ENCODE measurements at places on chromosomes 1 and 21.

GRCh38 chr1:28927648-28928313, 13.4 kb downstream of the EPB41 start:
- no peak for DNase-seq

- no peak for DNase-seq
Measured at GRCh38 chr1:237041795-237042525, at the start of gene RYR2. Gene RYR2 (plus strand): TSS chr1:237042184. CDS start chr1:237042522, 338 bp downstream.

DNA sequence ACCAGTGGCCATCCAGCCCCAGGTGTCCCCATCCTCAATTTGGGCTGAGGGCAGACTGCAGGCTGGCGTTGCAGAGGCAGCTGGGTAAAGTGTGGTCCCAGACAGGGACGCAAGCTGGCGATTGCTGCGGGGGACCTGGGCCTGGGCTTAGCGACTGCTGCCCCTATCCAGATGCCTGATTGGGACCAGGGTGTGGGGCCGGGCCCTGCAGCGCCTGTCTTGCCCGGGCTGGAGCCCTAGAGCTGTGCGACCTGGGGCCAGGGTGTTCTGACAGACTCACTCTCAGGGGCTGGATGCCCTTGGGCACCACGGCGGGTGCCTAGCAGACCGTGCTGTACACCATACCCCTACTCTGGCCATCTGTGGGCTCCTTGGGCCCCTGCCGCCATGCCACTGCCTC, 16.2 kb upstream of the FAAP20 start:
- no peak for DNase-seq

- no peak for DNase-seq
Measured at GRCh38 chr1:184775329-184775728, 20.7 kb upstream of the EDEM3 start.

DNA sequence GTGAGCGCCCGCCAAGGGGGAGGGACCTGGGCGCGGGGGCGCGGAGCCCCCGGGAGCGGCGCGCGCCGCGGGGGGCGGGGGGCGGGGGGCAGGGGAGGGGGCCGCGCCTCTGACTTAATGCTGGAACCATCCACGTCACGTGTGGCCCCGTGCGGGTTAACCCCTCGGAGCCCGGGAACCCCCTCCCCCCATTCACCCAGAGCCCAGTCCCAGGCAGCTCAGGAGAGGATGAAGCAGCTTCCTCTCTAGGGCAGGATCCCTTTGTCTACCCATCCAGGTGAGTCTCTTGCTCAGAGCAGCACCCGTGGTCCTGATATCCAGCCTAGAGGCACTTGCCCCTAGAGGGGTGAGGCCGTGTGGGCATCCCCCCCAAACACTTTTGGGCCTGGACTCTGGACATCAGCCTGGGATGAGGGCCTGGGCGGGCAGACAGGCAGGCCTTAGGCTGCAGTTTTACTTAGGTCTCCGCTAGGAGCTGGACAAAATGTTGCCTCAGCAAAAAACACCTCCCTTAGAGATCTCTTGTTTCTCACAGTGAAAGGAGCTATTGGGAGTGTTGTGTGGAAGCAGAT, at the start of gene ALX3:
Gene ALX3, minus strand, starts transcription at position 2 of the 572 bp plus-strand sequence. CDS start 60 bp downstream, outside the sequence.
- no peak for DNase-seq

DNA sequence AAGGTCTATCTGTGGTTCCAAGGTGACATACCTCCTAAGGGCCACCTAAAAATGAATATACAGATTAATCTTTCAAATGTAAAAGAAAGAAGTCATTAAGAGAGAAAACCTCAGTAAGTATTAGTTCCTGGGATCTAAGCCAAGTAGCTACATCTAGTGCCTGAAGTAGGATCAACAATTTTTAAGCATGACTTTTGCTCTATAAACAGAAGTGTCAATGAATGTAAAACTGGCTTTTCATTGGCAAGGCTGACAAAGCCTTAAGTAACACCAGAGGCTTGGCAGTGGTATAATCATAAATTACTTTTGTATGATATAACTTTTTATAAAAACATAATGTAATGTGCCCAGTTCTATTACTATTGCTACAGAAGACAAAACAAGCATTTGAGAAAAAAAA, 12.2 kb upstream of the ACADM start:
- no peak for DNase-seq

GRCh38 chr1:184972315-184973055, 1.8 kb downstream of the NIBAN1 start:
- no peak for DNase-seq

DNA sequence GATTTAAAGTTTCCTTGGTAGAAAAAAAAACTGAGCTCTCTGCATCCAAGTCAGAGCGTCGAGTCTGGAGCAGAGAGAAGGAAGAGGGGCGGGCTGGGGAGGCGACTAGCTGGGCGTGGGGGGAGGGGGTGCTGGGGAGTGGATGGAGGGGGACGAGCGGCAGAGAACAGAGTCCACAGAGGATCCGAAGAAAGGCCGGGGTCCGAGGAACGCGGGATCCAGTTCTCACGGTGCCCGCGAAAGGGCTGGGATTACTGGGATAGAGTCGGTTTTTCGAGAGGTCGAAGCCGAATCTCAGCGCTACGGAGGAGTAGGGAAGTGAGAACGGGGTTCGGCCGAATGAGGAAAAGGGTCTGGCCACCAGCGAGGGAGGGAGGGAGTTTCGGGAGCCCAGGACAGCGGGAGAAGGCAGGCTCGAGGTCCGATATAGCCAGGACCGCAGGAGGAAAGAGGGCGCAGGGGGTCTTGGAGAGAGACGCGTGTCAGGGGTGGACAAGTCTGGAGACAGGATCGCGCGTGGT, 665 bp downstream of the DAB1 start:
- DNase-seq: no peak

DNA sequence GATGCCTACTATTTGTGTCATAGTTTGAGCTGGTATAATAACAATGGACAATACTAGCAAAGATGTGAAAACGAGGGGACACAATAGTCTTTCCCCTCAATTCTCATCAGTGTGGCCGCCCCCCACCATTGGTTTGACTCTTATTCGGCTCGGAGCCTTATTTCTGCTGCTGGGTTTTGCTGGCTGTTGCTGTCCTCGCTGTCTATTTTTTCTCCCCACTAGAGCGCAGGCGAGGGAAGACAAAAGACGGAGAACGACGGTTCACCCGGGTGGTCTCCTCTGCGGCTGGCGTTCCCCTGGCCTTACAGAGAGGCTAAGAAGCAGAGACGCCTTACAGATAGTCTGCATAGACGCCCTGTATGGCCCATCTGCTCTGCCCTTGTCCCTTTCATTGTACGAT, 19.4 kb downstream of the CLIC6 start:
- no peak for DNase-seq

DNA sequence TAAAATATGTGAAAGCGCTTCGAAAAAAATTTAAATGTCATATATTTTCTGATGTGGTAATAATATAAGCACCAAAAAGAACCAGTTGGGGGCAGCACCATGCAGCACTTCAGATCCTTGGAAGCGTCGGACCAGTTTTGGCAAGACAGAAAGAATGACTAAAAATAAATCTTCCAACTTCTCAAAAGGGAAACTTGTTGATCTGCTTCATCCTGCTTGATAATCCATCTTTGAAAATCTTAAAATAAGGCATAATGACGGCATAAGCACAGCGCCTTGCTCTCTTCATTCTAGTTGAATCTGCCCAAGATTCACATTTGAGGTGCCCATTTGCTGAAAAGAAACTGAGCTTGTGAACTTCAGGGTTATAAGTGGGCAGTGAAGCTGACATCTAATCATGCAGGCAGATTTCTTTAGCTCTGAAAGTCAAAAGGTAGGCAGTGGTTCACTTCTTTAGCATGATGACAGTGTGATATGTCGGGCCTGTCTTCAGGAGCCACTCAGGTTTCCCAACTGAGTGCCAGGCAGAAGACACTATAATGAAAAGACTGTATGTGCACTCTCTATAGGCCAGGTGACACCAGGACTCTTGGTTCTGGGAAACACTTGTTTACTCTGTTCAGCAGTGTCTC, 19.8 kb upstream of the MUTYH start:
- no peak for DNase-seq

DNA sequence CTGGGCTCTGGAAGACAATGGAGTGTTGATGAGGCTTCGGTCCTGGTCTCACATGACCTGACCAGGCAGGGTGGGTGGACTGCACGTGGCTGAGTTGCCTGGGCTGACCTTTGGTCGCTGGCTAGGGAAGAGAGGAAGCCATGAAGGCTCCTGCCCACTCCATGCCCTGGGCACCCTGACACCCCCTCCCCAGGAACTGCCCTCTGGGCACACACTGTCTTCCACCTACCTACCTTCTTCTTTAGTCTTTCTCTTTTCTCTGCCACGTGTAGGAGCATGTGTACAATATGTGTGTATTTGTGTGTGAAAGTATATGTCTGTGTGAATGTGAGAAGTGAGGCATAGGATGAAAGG, 15.1 kb downstream of the POU3F1 start:
- no peak for DNase-seq

DNA sequence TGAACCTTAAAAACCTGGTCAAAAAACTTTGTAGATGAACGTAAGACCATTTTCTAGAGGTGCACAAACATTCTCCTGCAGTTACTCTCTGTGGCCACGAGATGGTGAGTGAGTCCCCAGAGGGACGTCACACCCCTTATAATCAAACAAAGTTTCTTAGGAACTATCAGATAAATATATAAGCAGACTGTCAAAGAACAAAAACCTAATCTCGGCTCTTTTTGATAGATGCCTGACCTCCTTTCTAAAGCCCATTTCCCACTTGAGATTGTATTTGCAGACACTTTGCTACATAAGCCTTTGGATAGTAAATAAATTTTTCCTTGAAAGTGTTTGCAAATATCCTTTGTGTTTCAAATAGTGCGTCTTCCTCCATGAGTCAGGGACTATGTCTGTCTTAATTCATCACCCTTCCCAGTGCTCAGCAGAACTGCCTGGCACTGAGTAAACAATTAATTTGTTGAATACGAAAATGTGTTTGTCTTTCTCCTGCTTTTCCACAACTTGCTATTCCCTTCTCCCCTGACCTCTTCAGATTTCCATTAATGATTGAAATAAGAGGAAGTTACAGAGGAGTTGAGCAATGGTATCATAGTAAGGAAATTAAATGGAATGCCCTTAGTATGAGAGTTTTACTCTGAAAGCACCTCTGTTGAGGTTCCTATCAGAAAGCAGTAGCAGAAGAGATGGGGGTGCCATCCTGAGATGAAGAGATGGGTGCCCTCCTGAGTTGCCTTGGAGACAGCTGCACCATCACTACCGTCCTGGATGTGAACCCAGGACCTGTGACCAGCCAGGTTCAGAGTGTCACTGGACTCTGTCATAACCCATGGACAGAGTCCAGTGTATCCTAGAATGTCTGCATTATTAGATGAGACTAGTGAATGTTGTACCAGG, 57.8 kb upstream of the RAVER2 start:
- no peak for DNase-seq

DNA sequence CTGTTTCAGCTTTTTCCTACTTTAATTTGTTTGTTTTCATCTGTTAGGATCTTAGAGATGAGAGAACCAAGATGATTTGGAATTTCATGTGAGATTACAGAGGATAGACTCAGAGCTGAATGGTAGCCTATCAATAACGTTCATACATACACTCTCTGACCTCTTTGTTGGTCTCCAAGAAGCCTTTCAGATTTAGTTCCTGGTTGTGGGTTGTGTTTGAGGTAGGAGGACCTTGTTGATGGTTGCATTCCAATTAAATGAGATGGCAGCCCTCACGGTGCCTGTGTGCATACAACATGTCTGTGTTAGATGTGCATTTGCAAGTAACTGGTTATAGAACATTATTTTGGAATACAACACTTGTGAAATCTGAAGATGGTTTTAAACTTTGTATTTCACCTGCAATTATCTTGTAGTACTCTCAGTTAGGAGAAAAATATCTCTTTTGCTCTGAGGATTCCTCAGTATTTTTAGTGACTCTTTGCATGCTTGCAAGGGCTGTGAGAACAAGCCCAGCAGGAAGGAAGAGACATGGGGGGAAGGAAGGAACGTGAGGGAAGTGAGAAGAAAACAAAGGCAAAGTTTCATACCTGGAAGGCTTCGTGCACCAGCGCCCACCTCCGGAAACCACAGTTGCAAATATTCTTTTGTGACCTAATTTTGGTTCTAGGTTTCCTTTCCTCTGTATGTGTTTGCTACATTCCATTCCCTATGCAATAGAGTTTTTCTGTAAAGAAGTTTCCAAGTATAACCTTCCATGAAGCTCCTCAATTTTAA, 291.8 kb downstream of the DISC1 start:
- no peak for DNase-seq

DNA sequence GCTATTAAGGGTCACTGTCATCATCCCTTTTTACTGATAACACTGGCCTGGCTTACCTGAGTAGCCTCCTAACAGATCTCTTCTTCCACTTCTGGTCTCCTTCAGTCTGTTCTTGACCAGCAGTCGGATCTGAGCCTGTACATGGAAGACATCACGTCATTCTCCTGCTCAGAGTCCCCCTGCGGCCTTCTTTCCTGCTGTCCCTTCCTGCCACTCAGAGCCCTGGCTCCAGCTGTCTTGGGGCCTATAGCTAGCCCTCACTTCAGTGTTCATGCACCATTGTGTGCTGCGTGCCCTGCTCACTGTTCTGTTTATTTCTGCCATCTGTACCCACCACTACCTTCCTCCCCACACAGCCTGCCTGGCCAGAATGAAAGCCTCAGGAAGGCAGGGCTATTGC, 8.4 kb downstream of the ADARB1 start:
- no peak for DNase-seq

- DNase-seq: no peak
Measured at GRCh38 chr1:164769486-164770130, 210.6 kb downstream of the PBX1 start.

Measured in NK-92 treated with Interleukin-12 subunit alpha and Interleukin-12 subunit beta, amount 100 ng/mL, for 24 hours (cell line).